CD4-positive, alpha-beta T cell treated with Interleukin-12 subunit alpha and Interleukin-12 subunit beta, for 1 hour (primary cell): ENCODE measurements at places on chromosomes 1 and 21.

- no peak for DNase-seq
These were observed 3.6 kb upstream of the RERE start for GRCh38 chr1:8821084-8821483.

GRCh38 chr21:14677013-14677412, 130.9 kb upstream of the SAMSN1 start:
- DNase-seq: no peak

- DNase-seq: no peak
These were observed 22.5 kb upstream of the SRP9 start for GRCh38 chr1:225754940-225755641.

GRCh38 chr1:86773341-86774288, 69.2 kb downstream of the SH3GLB1 start:
- DNase-seq: no peak

DNA sequence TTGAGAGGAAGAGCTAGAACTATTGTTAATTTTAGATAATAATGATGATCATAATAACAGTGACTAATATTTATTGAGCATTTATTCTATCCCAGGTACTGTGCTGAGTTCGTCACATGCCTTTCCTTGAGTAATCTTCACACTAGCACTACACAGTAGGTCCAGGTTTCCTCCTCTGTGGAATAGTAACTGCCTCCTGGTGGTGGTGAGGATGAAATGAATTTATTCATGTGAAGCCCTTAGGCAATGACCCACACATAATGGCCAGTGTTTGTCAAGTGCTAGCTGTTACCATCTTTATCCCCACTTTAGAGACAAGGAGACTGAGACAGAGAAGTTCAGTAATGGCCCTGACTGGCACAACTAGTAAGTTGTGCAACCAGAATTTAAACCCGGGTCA, 5.9 kb downstream of the NIPAL3 start:
- DNase-seq: no peak
